ENCODE measurements at places on chromosomes 16 and 17.

- no peak for DNase-seq
These were observed 87.9 kb downstream of the ZNF18 start for GRCh38 chr17:11909348-11909747.

DNA sequence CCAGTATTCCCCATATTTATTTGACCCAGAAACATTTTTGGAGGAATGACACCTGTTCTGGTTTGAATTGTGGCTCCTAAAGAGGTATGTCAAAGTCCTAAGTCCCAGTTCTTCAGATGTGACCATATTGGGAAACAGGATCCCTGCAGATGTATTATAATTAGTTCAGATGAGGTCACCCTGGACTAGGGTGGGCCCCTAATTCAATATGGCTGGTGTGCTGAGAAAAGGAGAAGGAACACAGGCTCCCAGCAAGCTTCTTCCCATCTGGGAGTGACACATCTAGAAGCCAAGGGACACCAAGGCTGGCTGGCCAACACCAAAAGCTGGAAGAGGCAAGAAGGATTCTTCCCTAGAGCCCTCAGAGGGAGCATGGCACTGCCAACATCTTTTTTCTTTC, 3.8 kb upstream of the GCSH start:
- DNase-seq, result no peak

DNA sequence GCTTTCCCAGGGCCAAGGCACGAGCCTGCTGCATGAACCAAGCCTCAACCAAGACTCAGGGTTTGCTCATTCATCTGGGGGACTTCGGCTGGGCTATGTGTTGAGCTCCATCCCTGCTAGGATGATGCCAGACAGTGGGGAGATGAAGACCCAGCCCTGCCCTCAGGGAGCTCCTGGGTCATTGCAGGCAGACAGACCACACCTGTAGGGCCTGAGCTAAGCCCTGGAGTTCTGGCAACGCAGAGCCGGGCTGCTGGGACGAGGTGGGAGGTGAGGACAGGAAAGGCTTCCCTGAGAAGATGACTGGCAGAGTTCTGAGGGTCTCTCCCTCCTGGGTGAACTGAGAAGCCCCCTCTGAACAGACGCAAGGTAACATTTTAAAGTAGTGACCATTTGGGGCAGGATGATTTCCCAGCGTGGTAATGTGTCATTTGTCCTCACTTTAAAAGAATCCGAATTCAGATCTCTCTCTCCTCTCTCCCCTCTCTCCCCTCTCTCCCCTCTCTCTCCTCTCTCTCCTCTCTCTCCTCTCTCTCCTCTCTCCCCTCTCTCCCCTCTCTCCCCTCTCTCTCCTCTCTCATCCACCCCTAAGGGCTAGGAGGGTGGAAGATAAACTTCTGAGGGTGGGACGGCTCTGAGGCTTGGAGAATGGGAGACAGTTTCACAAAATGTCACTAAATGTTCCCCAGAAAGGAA, 98.4 kb downstream of the MGAT5B start:
- no peak for DNase-seq

- DNase-seq, result no peak
These were observed 36.8 kb downstream of the CBFA2T3 start for GRCh38 chr16:88939972-88940861.

DNA sequence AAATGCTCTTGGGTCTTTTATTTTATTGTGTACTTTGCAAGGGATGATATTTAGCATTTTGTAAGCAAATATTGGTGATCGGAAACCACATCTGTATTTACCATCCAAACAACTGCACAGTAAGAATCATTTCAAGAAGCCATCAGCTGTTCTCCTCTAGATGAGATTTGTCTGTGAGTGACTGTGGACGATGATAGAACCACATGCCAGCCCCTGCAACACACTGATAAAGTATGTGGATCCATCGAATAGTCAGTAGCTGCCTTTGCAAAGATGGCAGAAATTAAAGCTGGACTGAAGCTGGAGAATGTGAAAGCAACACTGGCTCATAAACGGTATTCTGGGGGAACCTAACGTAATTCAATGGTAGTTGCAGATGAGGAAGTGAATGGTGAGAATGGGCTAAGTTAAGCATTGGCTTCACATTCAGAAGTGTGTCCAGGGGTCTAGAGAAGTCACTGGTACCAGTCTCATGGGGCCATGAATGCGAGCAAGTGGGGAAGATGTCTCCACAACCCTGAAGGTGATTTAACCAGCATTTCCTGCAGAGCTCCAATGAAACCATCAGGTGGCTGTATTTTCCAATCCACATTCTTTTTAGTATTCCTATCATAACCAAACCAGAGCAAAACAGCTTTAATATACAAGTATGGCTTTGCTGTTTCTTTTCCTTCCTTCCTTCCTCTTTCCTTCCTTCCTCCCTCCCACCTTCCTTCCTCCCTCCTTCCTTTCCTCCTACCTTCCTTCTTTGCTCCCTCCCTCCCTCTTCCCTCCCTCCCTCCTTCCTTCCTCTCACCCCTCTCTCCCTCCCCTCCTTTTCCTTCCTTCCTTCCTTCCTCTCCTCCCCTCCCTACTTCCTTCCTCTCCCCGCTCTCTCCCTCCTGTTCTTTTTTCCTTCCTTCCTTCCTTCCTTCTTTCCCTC, 169.4 kb downstream of the ABCA8 start:
- DNase-seq, result no peak

DNA sequence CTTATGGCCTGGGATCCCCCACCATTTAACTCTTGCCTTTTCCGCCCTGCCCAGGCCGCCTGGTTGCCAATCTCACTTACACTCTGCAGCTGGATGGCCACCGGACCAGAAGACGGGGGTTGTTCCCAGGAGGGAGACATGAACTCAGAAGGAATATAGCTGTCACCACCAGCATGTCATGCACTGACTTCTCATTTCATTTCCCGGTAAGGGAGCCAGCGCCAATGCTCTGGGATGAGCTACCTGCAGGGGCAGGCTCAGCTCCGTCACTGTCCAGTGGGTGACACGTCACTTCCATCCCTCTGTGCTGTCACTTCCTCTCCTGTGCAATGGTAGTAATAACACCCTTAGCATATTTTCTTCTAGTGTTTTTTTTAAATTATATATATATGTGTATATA, 26.7 kb downstream of the ITGAL start:
- no peak for DNase-seq

- DNase-seq, result no peak
These were observed 204.1 kb upstream of the SALL1 start for GRCh38 chr16:51355195-51355594.

GRCh38 chr17:50266384-50267073, 7.7 kb upstream of the TMEM92 start:
- DNase-seq, result no peak

- DNase-seq, result no peak
These were observed 50.5 kb upstream of the MTMR4 start for GRCh38 chr17:58564971-58565370.

DNA sequence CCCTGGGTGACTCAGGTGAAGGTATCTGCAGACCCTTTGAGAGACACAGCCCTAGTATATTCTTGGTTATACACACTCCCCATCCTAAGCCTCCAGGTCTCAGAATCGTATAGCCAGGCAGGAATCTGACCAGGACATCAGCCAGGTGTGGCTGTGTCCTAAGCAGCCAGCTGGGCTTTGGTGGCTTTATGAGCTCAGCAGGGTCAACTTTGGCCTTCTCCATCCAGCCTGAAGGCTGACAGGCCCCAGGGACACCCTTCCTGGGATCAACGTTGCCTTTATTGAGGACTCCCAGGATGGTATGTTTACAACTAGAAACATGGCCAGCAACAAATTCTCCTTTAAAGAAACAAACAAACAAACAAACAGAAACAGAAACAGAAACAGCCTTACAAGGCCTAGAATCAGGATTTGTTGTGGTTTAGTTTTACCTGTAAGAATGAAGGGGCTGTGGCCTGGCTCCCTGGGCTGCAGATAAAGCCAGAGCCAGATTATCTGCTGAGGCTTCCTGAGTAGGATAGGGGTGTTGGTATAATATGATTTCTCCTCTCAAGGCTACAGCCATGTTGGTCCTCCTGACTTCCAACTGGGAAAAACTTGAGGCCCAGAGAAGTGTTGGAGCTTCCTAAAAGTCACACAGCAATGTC, 8.5 kb downstream of the KIF19 start:
- no peak for DNase-seq

DNA sequence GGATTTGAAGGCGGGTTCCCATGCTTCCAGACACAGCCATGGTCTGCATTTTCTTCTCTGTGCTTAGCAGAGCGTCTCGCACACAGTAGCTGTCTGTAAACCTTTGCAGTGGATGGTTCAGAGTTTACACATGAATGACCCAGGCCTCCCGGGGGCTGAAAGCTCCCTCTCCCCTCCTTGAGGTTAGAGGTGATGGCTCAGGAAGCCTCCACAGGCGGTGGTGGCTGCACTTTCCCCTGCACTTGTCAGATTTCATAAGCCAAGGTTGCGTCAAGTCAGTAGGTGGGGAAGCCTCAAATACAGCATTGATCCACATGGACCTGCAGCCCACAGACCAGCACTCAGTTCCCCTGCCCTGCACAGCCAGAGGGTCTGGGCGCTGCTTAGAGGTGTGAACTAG, 211.9 kb downstream of the KATNIP start:
- DNase-seq, result no peak

- DNase-seq, result no peak
These were observed at the start of gene SMIM36 for GRCh38 chr17:55510986-55511721. SMIM36 (minus strand) TSS chr17:55511452.

DNA sequence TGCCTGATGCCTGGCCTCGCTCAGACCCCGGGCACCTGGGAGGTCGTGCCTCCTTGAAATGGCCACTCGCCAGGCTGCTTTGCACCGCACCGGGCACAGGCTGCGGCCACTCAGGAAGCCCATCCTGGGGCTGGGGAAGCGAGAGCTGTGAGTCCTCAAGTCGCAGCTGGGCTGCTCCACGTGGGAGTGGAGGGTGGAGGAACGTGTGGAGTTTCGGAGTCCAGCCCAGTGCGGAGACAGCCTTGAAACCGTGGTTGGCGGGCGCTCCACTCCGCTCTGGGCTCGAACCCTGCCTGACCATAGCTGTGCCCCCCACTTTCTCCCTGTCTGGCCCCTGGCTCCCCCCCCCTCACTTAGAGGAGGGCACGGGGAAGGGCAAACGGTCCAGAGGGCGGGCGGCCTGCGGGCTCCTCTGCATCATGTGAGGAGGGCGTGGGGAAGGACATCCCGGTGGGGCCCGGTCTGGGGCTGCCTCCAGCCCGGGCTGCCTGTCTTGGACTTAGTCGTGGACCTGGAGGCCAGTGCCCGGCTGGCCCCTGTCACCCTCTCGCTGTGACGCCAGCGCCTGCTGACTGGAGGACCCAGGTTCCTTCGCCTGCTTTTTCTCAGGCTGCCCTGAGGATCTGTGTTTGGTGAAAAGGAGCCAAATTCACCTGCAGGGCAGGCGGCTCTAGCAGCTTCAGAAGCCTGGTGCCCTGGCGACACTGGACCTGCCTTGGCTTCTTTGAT, 2.5 kb downstream of the UBE2I start:
- DNase-seq, result no peak

GRCh38 chr17:40095944-40096791, 4.2 kb downstream of the NR1D1 start:
- DNase-seq, result peak; percentile 57

DNA sequence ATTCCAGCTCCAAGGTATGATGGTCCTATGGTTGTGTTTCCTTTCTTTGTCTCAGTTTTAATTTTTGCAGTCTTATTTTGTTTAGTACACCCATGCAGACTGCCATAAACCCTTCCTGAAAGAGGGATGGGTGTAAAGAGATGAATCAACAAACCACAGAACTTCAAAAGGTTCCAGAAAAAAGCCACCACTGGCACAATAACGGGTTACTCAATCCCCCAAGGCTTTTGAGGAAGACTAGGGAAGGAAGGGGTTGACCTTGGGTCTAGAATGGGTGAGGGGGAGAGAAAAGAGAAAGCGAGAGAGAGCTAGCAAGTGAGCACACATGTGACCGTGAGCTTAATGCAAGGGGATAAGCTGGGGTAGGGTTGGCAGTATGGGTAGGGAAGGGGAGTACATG, 168.1 kb downstream of the XYLT1 start:
- DNase-seq, result no peak

DNA sequence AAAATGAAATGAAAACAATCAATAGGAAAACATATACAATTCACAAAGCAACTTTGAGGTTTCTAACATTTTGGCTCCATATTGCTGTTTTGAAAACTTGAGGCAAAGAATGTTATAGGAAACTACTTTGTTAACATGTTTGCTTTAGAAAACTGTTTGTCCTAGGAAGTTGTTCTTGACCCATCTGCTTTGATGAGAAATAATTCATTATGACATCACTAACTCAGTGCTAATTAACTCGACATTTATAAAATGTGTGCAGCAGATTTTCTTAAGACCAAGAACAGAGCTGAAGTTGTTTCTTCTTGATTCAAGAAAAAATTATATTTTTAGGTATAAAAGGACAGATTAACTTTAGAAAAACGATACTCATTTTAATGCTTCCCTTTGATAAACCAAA, 94.7 kb downstream of the SOX9 start:
- DNase-seq, result no peak

DNA sequence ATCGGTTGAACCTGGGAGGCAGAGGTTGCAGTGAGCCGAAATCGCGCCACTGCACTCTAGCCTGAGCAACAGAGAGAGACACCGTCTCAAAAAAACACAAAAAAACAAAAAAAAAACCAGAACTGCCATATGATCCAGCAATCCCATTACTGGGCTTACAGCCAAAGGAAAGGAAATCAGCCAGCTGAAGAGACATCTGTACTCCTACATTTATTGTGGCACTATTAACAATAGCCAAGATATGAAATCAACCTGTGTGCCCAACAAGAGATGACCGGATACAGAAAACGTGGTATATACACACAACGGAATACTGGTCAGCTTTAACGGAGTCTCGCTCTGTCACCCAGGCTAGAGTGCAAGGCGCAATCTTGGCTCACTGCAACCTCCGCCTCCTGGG, 14.6 kb downstream of the FANCA start:
- no peak for DNase-seq

GRCh38 chr17:6231886-6232731, 161.9 kb downstream of the WSCD1 start:
- no peak for DNase-seq

GRCh38 chr16:64272028-64272427, 849.8 kb downstream of the CDH11 start:
- no peak for DNase-seq

DNA sequence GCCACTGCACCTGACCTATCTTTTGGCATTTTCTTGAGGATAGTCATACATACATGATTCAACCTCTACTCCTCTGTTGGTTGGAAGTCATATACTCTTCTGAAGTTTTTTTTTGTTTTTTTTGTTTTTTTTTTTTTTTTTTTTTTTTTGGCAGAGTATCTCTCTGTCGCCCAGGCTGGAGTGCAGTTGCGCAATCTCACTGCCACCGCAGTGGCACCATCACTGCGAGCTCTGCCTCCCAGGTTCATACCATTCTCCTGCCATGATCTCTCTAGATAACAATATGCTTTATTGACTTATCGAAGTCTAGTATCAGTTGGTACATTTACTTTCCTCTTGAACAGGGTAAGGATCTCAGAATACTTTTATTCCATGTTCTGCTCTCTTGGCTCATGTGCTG, 224.2 kb upstream of the WSCD1 start:
- no peak for DNase-seq

GRCh38 chr17:43733956-43734355, 24.6 kb downstream of the SOST start:
- DNase-seq, result no peak
